ENCODE measurements at places on chromosomes 2 and 18.

DNA sequence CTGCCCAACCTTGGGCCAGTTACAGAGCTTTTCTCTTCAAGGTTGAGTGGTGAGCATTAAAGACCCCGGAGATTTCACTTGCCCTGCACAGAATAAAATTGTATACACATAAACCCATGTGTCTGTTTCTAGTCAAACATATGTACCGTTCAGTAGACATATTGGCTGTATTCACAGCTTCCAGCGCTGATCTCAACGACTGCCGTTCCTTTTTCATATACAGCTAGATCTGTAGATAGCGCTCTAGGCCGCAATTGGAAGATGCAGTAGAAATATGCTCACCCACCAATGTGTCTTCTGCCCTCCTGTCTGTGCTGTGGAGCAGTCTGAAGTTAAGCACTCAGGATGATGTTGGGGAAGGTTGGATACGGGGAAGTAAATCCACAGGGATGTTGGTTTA, 317.7 kb downstream of the SETBP1 start:
- no peaks in the 10 kb centered on the region for H3K27me3 ChIP-seq
- no peaks in the 10 kb centered on the region for H3K4me1 ChIP-seq
- no peaks in the 10 kb centered on the region for H3K36me3 ChIP-seq
- no peak overlapping the region for H3K27ac ChIP-seq

DNA sequence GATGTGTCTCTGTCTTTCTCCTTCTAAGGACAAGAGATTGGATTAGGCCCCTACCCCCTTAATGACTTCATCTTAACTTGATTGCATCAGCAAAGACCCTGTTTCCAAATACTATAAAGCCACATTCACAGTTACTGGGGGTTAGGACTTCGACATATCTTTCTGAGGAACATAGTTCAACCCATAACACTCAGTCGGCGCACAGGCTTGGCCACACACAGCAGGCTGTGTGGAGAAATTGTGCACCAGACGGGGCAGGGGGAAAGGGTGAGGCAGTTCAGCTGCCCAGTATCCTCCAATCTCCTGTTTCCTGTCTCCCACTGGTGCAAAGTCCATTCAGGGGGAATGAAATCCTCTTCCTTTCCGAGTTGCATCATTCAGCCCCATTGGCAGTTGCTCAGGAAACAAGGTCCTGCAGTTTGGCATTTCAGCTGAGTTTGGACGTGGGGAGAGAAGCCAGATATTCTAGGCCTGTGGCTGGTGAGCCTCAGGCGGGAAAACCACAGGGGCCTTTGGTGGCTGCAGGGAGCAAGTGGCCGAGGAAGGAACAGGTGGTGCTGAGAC, 9.4 kb upstream of the RAPGEF4 start:
- H3K4me3 ChIP-seq: no peak overlapping the region
- peaks cover 16% of the 10 kb centered on the region for H3K27me3 ChIP-seq
- no peaks in the 10 kb centered on the region for H3K4me1 ChIP-seq

GRCh38 chr2:28507796-28508764, 12.2 kb downstream of the PLB1 start:
- no peak overlapping the region for H3K4me3 ChIP-seq
- H3K36me3 ChIP-seq: peaks cover 13% of the 10 kb centered on the region
- H3K27ac ChIP-seq: no peak overlapping the region
- H3K4me1 ChIP-seq: no peaks in the 10 kb centered on the region
- no peaks in the 10 kb centered on the region for H3K27me3 ChIP-seq

DNA sequence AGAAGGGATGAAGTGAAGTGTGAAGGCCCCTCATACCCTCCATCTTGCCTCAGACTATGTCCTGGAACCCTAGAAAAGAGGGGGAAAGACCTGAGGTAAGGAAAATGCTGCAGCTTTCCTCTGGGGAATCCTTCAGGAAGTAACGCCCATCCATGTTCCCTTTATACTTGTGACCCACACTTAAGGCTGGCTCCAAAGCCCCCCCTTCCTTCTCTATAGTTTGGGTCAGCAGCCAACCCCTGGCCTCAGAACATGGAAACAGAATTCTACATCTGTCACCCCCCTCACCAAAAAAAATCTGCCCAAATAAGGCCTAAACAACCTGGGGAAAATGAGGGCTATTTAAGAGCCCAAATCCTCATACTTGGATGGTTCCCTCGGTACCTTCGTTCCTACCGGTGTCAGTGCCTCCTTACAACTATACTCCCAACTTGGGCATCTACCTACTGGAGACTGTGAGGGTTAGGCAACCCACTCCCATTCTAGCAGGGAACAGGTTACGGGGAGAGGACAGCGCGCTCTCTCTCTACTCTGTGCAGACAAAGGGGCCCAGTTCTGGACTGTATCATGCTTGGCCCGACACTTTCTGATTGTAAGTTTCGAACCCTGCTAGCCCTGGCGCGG, 689 bp downstream of the OST4 start:
- peak overlapping the region; percentile 98 for H3K4me3 ChIP-seq
- no peaks in the 10 kb centered on the region for H3K27me3 ChIP-seq
- no peaks in the 10 kb centered on the region for H3K36me3 ChIP-seq
- peaks cover 46% of the 10 kb centered on the region for H3K4me1 ChIP-seq
- no peak for DNase-seq
